ENCODE measurements at places on chromosomes 5 and 9.

GRCh38 chr5:108028412-108028811 is 353.5 kb downstream of the FBXL17 start:
- DNase-seq = peak; percentile 31

GRCh38 chr5:89313804-89314588 is 431.0 kb upstream of the MEF2C start:
- peak; percentile 56 for DNase-seq

DNA sequence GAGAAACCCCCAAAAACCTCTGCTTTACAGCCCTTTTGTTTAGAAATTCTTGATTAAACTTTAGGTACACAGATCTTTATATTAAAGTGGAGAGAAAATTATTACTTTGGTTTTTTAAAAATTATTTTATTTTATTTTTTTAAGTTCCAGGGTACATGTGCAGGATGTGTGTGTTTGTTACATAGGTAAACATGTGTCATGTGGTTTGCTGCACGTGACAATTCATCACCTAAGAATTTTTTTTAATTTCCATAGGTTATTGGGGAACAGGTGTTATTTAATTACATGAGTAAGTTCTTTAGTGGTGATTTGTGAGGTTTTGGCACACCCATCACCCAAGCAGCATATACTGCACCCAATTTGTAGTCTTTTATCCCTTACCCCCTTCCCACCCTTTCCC is 581.7 kb downstream of the CSNK1G3 start:
- no peak for DNase-seq

GRCh38 chr9:136399176-136400037 is 563 bp downstream of the SNAPC4 start:
- DNase-seq = peak; percentile 69

DNA sequence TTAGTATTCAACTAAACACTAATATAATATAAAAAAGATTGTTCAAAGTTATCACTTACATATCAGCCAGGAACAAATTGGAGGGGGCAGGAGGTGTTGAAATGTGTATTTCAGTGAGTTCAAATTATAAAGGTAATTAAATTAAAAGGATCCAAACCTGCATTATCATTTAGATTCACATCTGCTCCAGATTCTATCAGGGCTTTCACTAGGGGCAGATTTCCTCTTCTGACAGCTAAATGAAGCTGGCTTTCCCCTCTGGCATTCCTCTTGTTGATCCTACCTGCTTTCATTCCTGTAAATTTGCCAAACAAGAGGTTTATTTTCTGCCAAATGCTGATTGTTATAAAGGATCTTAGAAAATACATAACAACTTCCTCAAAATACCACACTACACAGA is 86.3 kb upstream of the GCNT4 start:
- DNase-seq = no peak

Data from AG20443 (cell line).